GM23338 (cell line): ENCODE measurements at places on chromosomes 1 and 21. TPM values are rescaled to one million over a fixed set of nuclear protein-coding genes. Genes with fewer than 3 reads are reported as not detected.
A peak's percentile ranks its signal among the peaks of the same experiment; 100 is the strongest.

C1orf115 gene
- total RNA-seq, result 6.0 and 6.1 TPM in 2 replicates

SYPL2 gene
- total RNA-seq, result 0.49 and 1.6 TPM in 2 replicates

ASTN1 gene
- total RNA-seq, result 5.2 TPM in 2 replicates

CASZ1 gene
- total RNA-seq, result 6.1 and 6.7 TPM in 2 replicates

FMO2 gene
- total RNA-seq, result not detected in 2 replicates

PBX1 gene
- total RNA-seq, result 84.2 and 104 TPM in 2 replicates

TNFRSF8 gene
- 26.1 and 28.2 TPM in 2 replicates for total RNA-seq

PADI2 gene
- 3.7 and 4.3 TPM in 2 replicates for total RNA-seq

UBE2J2 gene
- total RNA-seq, result 70.2 and 73.5 TPM in 2 replicates

ALX3 gene
- not detected in 2 replicates for total RNA-seq

CYP4A11 gene
- total RNA-seq, result not detected in 2 replicates

DENND2C gene
- 2.9 and 4.1 TPM in 2 replicates for total RNA-seq

BATF3 gene
- total RNA-seq, result 3.6 and 6.8 TPM in 2 replicates

RABGGTB gene
- 136 and 162 TPM in 2 replicates for total RNA-seq

LMX1A gene
- total RNA-seq, result not detected in 2 replicates

SHE gene
- total RNA-seq, result 0.43 and 0.69 TPM in 2 replicates

- DNase-seq, result no peak
Observed at GRCh38 chr1:174447866-174448530, at the start of gene GPR52. Gene GPR52, plus strand, starts transcription at chr1:174447964. Its CDS starts 148 bp downstream, at chr1:174448112.

DNA sequence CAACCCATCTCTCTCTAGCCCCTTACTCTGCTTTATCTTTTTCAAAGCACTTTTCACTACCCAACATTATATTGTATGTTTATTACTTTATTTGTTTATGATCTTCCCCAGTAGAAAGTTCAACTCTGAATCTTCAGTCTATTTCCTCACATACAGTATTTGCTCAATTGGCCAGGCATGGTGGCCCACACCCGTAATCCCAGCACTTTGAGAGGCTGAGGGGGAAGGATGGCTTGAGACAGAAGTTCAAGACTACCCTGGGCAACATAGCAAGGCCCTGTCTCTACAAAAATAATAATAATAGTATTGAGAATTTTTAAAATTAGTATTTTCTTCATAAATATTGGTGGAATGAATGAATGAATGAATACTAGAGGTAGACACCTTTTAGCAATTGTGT is 1.2 kb downstream of the STPG1 start:
- no peak for DNase-seq

DNA sequence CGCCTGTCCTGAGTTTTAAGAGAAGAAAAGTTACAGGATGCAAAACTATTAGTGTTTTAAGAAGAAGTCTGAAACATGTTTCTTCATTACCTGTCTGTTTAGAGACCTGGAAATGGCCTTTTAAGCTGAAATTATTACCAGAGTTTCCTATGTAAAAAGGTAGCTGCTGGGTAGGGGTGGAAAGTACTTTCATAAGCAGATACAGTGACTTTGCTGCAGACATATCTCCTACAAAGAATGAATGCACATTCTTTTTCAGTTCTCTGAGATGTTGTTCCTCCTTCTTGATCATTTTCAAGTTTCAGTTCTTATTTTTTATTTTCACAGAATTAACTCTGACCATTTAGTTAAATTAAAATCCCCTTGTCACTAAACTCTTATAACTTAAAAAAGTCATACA is 1329.6 kb downstream of the KCNT2 start:
- no peak for DNase-seq

GRCh38 chr21:32949701-32950100 is 76.0 kb upstream of the OLIG2 start:
- no peak for DNase-seq

GRCh38 chr21:33455686-33456446 is 23.9 kb downstream of the TMEM50B start:
- no peak for DNase-seq

- DNase-seq, result no peak
Observed at GRCh38 chr1:240101306-240101705, 9.6 kb downstream of the FMN2 start.

DNA sequence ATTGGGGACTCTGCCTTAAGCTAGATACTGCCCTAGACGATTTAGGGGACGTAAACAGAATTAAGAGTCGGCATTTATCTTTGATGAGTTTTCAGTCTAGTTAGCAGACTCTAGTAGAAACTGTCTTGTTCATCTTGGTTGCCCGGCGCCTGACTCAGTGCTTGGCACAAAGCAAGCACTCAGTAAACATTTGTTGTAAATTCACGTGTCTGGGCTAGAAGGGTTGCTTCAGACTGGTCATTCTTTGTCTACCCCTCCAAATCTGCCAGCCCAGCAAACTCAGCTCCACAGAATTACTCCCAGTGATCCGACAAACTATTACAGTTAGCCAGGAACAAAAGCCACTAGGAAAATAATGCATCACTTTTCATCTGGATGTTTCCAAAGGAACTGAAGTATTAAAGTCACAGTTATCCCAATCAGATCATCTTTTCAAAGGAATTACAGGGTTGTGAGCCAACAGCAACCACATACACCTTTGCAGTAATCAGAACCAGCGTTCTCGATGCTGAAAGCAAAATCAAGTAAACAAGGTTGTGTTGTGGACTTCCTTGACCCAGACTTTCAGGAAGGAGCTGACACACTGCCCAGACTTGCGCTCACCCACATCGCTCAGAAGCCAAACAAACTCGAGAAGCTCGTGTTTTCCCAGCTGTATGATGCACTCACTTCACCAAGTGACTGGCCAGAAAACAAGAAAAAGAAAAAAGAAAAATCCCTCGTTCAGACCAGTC is 66.5 kb upstream of the GADD45A start:
- DNase-seq, result no peak

GRCh38 chr1:18531503-18531845 is 50.7 kb downstream of the KLHDC7A start:
- DNase-seq, result no peak

DNA sequence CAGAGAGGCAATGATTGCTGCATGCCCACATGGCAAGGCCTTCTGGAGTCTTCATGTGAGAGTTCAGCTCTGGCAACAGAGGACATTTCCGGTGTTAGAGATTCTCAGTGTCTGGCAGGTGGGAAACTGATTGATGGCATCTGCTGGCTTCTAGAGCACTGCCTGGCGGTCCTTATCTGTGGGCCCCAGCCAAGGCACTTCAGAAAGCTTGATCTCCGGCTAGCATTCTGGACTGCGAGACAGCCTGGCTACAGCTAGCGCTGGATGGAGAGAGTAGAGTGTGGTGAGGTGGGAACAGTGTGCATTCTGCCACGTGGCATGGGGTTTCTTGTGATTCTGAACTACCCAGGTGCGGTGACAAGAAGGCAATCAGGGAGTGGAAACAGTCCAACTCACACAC is 9.4 kb downstream of the ZNF678 start:
- no peak for DNase-seq

DNA sequence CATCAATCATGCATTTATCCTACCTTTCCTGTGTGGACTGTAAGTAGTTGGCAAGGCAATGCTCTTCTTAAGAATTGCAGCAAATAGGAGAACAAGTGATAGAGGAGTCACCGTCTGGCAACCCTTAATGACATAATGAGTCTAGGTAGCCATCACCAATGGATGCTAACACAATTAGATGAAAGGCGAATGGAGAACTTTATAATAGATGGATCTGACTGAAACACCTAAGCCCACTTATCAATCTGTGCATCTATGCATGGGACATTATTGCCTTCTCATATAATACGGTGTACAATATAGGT is 18.9 kb upstream of the CAPN8 start:
- DNase-seq, result no peak

DNA sequence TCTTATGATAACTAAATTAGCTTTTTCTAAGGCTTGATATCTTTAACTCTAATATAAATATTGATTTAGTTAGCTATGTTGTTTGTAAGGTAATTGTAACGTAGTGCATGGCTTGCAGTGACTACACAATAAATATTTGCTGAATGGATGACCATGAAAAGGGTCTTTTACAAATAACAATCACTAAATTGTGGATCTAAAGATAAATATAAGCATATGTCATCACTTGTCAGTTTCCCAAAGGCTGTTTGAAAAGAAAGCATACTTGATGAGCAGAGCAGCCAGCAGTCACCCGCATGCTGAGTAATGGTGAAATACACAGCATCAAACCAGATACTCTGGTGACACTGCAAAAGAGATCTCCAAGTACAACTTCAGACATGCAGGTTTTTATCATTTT is 92.5 kb upstream of the FMN2 start:
- DNase-seq, result no peak

DNA sequence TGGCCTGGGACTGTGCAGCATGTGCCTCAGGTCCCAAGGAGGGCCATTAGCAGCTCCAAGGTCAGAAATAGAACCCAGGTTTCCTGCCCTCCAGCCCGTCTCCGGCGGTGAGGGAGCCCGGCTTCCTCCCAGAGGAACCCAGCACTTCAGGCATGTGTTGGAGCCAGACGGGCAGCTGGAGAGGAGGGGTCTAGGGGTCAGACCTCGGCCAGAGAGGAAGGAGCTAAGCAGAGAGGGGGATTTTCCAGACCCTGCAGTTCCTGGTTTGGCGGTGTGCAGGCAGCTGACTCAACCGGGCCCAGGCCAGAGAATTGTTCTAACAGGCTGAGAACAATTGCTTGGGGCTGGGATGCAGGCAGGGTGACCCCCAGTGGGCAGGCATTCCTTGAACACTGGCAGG is 37.1 kb downstream of the HSPG2 start:
- DNase-seq, result no peak

DNA sequence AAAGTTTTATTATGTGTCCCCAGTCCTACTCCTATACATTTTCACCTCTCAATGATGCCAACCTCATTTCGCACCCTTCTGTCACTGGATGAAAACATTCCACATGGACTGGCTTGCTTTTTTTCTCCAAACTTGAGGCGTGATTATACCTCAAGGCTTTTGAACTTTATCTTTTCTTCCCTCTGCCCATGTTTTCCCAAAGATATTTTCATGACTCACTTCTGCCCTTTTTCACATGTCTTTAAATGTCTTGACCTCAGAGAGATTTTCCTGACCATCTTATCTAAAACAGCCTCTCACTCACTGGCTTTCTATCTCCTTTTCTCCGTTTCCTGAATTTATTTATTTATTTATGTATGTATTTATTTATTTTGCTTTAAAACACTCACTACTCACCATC is 659.0 kb downstream of the PTPRC start:
- DNase-seq, result no peak

DNA sequence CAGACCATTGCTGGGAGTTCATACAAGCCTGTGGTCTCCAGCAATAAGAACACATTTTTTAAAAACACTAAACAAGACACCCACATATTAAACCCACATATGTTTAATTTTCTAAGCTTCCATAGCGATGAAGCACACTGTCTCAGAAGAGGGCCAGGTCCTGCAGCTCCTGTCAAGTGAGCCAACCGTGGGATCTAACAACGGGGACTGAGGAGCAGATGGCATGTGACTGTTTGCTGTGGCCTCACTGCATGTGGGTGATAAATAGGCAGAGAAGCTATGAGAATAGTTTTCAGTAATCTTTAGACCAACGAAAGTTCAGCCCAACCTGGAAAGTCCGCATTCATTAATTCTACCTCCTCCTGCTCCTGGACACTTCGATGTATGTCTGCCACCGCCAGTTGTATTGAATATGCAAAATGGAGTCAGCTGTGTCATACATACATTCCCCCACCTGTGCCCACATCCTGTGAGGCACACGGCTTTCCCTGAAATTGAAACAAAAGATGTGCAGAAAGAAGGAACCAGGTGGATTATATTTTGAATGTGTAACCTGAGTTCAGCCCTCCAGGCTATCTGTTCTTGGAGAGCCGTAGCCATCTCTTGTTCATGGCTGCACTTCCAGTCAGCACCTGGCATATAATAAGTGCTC is 88.2 kb downstream of the MIS18A start:
- DNase-seq, result no peak

DNA sequence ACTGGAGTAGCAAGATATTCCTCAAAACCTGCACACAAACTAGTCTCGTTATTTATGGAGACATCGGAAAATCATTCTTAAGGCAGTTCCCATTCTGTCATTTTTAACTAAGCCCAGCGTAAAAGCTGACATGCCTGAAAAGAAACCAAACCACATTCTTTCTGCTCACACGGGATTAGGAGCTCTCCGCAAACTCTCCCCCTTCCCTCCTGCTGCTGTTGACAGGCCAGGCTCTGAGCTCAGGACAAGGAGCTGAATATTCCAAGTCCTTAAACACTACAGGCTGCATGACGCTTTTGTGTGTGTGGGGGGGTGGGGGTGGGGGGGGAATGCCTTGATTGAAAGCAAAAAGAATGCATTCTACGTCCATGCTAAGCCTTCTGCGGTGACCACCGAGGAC is 5.2 kb downstream of the OLIG1 start:
- peak; percentile 80 for DNase-seq

GRCh38 chr1:202197653-202198365 is 4.2 kb downstream of the LGR6 start:
- no peak for DNase-seq

GRCh38 chr21:37208741-37209225 is 58.4 kb downstream of the VPS26C start:
- DNase-seq, result no peak

DNA sequence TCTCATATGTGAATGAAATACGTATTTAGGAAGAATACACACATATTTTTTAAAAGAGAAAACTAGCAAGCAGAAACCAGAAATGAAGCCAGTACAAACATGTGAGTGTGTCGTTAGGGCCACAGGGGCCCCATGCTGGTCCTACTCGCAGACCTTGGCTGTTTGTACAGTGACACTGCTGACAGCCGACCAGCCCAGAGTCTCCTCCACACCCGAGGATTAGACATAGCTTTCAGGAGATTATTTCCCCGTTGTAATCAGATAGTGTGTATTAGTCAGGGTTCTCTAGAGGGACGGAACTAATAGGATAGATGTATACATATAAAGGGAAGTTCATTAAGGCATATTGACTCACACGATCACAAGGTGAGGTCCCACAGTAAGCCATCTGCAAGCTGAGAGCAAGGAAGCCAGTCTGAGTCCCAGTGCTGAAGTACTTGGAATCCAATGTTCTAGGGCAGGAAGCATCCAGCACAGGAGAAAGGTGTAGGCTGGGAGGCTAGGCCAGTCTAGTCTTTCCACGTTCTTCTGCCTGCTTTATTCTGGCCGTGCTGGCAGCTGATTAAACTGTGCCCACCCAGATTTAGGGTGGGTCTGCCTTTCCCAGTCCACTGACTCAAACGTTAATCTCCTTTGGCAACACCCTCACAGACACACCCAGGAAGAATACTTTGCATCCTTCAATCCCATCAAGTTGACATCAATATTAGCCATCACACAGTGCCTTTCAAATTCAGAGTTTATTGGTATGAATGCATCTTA is 51.2 kb downstream of the DIP2A start:
- no peak for DNase-seq

DNA sequence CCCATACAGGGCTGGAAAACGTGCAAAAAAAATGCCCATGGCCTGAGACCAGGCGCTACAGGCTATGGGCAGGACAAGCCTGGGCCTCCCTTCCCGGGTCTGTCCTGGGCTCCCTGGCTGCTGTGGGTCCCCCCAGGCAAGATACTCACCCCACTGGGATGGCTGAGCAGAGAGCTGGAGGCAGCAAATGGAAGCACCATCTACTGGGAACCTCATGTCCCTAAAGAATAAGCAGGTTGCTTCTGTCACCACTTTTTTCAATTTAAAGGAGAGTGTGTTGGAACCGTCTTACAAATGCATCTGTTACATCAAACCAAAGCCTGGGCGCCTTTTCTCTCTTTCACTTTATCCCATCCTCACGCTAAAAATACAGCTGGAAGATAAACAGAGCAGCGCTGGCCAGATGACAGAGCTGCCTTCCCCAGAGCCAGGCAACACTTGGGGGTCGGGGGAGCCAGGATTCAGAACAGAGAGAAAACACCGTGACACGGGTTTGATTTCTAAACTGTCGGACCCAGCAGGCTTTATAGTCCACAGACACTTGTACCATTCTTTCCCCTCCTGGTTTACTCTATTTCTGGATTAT is 262.1 kb upstream of the VAMP3 start:
- no peak for DNase-seq

- no peak for DNase-seq
Observed at GRCh38 chr1:112391603-112391940, 4.4 kb upstream of the CTTNBP2NL start.
